ENCODE measurements at places on chromosomes 4 and X.

DNA sequence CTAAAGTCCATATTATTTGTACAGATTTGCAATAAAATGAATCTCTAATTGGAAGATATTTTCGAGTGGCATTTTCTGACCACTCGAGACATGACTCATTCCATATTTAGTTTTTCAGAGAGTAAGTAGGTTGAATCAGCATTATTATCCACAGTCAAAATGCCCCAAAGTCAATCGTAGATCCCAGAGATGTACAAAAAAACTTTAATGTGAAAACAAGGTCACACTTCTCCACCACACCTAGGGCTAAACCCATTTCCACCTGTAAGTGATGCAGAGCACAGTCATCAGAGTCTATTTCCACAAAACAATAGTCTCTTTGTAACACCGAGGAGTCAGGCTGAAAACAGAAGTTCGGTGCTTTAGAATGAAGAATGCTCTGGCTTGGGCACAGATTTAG is 117.1 kb upstream of the TENM3 start:
- DNase-seq: no peak
- no peak overlapping the region for H3K27ac ChIP-seq
- no peaks in the 10 kb centered on the region for H3K4me1 ChIP-seq
- no peaks in the 10 kb centered on the region for H3K27me3 ChIP-seq

- H3K27ac ChIP-seq: no peak overlapping the region
- no peak for DNase-seq
- H3K4me3 ChIP-seq: no peak overlapping the region
- no peaks in the 10 kb centered on the region for H3K36me3 ChIP-seq
These were observed 386.0 kb upstream of the FAT1 start for GRCh38 chr4:187109636-187110035.

DNA sequence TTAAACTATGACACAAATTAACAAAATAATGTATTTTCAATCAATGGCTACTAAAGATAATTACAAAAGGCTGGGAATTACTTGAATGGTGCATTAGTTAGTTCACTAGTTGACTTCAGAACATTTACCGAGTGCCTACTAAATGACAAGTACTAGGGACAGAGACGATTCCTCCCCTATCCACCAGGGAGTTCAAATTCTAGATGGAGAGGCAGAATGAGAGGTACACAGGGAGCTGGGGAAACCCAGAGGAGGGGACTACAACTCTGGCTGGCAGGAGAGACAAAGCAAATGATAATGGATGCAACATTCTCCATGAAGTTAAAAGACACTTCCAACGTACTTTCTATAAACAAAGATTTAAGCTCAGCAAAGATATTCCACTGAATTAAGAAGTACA is 43.1 kb upstream of the MCF2 start:
- no peaks in the 10 kb centered on the region for H3K27me3 ChIP-seq
- no peak overlapping the region for H3K4me3 ChIP-seq
- H3K36me3 ChIP-seq: peaks cover 4% of the 10 kb centered on the region
- no peak for DNase-seq

DNA sequence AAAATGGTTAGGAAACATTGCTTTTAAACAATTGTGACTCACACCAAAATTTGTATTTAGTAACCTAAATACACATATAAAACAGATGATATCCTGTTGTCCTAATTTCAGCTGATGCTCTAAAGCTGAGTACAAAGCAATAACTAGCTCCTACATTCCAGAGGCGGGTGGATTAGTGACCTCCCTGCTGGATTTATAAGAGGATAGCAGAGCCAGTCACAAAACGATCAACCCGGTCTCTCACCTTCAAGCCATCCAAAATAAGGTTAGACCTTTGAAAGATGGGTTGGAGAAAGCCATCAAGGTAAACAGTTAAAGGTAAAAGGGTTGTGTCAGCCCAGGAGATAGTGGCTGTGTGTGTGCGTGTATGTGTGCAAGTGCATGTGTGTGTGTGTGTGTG is 43.2 kb upstream of the SFRP2 start:
- no peak overlapping the region for H3K27ac ChIP-seq
- no peaks in the 10 kb centered on the region for H3K27me3 ChIP-seq
- no peaks in the 10 kb centered on the region for H3K36me3 ChIP-seq
- H3K4me3 ChIP-seq: no peak overlapping the region

All from ascending aorta (tissue), 2 donors.